Type B pancreatic cell (in vitro differentiated cells): ENCODE measurements at places on chromosomes 13 and 19. TPM values are rescaled to one million over a fixed set of nuclear protein-coding genes. Genes with fewer than 3 reads are reported as not detected.
A peak's percentile ranks its signal among the peaks of the same experiment; 100 is the strongest.

- H3K27ac ChIP-seq, result no peak overlapping the region
- DNase-seq, result no peak
- no peak overlapping the region for H3K4me3 ChIP-seq
- H3K27me3 ChIP-seq, result peaks cover 68% of the 10 kb centered on the region
- H3K36me3 ChIP-seq, result no peaks in the 10 kb centered on the region
These were observed 18.1 kb upstream of the POU2F2 start for GRCh38 chr19:42150364-42150763.

DNA sequence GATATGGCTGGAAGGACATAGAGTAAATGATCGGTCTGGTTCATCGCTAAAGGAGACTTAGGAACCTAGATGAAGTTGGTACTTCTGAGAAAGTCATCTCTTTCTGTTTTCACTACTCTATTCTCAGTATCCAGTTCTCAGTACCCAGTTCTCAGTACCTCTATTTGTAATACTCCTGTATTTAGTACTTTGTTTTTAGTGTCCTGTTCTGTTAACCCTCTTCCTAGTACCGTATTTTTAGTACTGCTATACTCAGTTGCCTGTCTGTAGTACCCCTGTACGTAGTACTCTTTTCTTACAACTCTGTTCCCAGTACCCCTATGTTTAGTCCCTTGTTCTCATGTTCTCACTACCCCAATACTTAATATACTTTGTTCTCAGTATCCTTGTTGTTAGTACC lies 1.2 kb downstream of the RFXAP start:
- no peak for DNase-seq
- H3K27ac ChIP-seq, result peak overlapping the region; percentile 63
- peaks cover 46% of the 10 kb centered on the region for H3K4me1 ChIP-seq
- peak overlapping the region; percentile 91 for H3K4me3 ChIP-seq
- peaks cover 8% of the 10 kb centered on the region for H3K36me3 ChIP-seq

GRCh38 chr13:38763446-38764381 lies 76.8 kb downstream of the FREM2 start:
- peaks cover 4% of the 10 kb centered on the region for H3K27me3 ChIP-seq
- DNase-seq, result no peak
- peaks cover 10% of the 10 kb centered on the region for H3K4me1 ChIP-seq
- H3K27ac ChIP-seq, result peak overlapping the region; percentile 48
- peaks cover 4% of the 10 kb centered on the region for H3K36me3 ChIP-seq
- H3K4me3 ChIP-seq, result peak overlapping the region; percentile 57

INAFM1 gene
- 8.2 and 9.6 TPM in 2 replicates for total RNA-seq

ZNF285 gene
- 9.6 and 10.4 TPM in 2 replicates for total RNA-seq

DNA sequence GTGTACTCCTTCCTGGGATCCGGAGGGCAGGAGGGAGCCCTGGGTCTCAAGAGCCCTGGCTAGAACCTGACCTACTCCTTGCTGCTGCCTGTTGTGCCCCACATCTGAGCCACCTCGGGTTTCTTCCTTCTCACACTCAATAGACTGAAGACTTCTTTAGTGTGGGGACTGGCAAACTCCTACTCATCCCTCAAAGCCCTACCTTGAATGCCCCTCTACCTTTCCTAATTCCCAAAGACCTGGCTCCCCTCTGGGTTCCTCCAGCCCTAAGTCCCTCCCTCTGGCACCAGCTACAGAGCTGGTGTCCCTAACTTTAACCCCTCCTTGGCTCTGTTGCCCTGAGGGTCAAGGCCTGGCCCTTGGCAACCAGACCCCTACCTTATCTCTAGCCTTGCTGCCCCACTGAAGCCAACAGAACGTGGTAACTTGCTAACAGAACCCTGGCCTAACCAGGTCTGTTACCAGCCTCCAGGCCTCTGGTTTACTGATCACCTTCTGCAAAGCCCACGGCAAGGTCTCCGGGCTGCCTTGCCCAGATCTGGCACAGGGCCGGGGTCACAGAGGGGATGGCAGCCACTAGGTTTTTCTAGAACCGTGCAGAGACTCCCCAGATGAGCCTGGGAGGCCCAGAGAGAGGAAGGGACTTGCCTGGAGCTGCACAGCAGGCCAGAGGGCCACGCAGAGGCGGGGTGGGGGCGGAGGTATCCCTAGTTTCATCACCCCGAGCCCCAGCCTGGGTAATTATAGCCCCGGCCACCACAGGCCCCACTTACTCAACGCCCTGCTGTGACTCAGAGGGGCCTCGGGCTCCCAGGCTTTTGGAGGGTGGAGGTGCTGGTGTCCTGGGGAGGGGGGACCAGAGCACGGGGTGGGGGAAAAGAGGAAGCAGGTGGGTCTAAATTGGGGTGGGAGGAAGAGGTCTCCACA lies 15.3 kb downstream of the ZBTB7A start:
- DNase-seq, result no peak
- H3K27me3 ChIP-seq, result no peaks in the 10 kb centered on the region
- peaks cover 28% of the 10 kb centered on the region for H3K36me3 ChIP-seq

GRCh38 chr13:78595495-78596398 lies 7.6 kb downstream of the POU4F1 start:
- peaks cover 7% of the 10 kb centered on the region for H3K4me1 ChIP-seq

GRCh38 chr13:20442375-20442774 lies 83.3 kb downstream of the CRYL1 start:
- no peak overlapping the region for H3K4me3 ChIP-seq
- H3K27ac ChIP-seq, result no peak overlapping the region
- no peak for DNase-seq
- no peaks in the 10 kb centered on the region for H3K36me3 ChIP-seq
- H3K27me3 ChIP-seq, result no peaks in the 10 kb centered on the region
- H3K4me1 ChIP-seq, result peaks cover 14% of the 10 kb centered on the region

DNA sequence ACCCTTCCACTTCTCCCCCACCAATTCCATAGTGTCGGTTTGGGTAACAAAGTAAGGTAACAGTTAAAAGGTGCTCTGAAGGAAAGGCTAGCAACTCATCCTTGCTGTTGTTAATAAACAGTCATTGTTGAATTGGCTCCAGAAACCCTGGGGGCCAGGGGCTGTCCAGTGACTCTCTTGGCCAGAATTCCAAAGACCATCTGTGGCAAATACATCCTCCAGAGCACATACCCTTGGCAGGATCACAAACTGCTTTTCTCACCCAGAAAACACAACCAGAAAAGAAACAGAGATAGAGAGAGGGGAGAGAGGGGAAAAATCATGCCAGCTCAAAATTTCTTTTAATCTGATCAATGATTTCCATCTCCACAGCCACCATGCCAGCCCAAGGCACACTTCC lies 22.1 kb downstream of the CACNA1A start:
- no peak overlapping the region for H3K27ac ChIP-seq
- no peaks in the 10 kb centered on the region for H3K36me3 ChIP-seq
- no peaks in the 10 kb centered on the region for H3K4me1 ChIP-seq

DNA sequence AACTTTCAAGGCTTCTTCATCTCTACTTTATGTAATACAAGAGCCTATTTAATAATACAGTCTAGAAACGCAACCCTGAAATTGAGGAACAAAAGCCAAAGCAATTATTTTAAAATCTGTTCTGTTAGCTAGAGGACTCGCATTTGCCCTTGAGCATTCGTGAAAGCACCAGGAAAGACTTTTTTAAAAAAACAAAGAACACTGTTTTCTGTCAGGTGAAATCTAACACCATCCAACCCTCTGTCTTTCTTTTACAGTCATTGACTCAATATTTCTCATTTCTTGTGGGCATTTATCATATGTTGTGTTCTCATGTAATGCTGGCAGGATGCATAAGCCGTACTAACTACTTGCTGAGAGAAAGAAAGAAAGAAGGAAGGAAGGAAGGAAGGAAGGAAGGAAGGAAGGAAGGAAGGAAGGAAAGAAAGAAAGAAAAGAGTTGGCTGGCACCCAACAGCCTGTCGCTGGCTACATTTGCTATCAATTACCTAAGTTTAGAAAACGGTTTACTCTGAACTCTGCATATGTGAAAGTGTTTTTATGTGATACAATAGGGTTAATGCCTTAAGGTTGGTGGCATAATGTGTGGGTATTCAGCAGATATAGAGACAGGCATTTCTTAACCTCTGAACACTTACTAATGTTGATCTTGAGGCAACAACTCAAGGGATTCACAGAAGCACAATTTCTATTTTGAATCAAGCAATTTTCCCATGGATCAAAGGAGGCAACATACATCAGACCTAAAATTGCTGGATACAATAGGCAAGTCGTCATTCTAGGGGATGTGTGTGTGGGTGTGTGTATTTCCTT lies 445.4 kb downstream of the DCT start:
- H3K4me1 ChIP-seq, result peaks cover 17% of the 10 kb centered on the region
- H3K4me3 ChIP-seq, result peak overlapping the region; percentile 57
- H3K27me3 ChIP-seq, result no peaks in the 10 kb centered on the region
- peaks cover 3% of the 10 kb centered on the region for H3K36me3 ChIP-seq
- no peak for DNase-seq

MEX3D gene
- total RNA-seq, result 79.0 and 82.0 TPM in 2 replicates

DNA sequence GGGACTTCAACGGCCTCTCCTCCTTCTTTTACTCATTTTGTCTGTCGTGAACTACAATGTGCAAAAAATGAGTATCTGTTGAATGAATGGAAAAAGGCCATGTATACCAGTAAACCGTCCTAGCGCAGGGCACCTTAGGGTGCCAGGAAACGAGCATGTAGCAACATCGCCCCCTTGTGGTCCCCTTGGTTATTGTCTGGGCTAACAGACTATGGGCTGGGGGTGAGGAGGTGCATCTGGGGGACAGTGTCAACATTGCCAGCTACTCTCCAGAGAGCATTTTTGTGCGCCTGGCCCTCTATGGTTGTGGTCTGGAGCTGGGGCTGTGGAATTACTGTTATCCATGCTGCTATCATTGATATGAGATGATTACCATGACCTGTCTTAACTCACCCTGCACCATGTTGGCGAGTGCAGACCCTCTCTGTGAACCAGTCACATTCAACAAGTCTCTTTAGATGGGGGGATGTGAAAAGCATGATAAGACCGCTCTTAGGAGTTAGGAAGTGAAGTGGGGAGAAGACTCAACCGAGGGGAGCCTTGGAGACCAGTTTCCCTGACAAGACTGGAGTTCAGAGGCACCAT lies 22.8 kb upstream of the SIGLEC11 start:
- no peak overlapping the region for H3K27ac ChIP-seq
- peaks cover 4% of the 10 kb centered on the region for H3K4me1 ChIP-seq
- H3K36me3 ChIP-seq, result peaks cover 16% of the 10 kb centered on the region
- H3K4me3 ChIP-seq, result no peak overlapping the region
- no peaks in the 10 kb centered on the region for H3K27me3 ChIP-seq
- DNase-seq, result no peak

DNA sequence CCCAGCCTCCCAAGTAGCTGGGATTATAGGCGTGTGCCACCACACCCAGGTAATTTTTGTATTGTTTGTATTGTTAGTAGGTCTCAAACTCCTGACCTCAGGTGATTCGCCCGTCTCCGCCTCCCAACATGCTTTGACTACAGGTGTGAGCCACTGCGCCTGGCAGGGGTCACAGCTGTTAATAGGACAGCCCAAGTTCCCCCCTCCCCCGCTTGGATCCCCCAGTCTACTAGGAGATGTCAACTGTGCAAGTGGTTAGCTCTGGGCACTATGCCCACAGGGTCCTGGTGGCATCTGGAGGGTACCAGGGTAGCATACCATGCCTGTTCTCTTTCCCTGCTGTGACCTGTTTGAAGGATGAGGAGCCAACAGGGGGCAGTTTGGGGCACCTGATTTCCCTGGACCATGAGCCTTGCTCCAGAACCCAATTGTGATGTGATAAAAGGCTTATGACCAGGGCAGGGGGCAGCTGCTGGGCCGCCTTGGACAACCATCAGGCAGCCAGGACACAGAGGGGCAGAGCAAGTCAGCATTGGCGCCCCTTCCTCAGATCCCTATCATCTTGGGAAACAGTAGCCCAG lies at the start of gene TSPAN16:
Gene TSPAN16 (plus strand): TSS at position 496 of the 581 bp plus-strand sequence. CDS start 138 bp downstream, outside the sequence.
- H3K27me3 ChIP-seq, result no peaks in the 10 kb centered on the region
- no peaks in the 10 kb centered on the region for H3K36me3 ChIP-seq
- H3K4me1 ChIP-seq, result peaks cover 7% of the 10 kb centered on the region
- DNase-seq, result no peak
- H3K4me3 ChIP-seq, result no peak within 1 kb of the TSS

GRCh38 chr19:45653634-45654033 lies 14.4 kb upstream of the GIPR start:
- H3K27ac ChIP-seq, result peak overlapping the region; percentile 29
- no peak for DNase-seq
- no peaks in the 10 kb centered on the region for H3K27me3 ChIP-seq

BEST2 gene
- 0.14 TPM in 1 of 2 replicates, not detected in the other for total RNA-seq

GRCh38 chr13:57552437-57552836 lies 79.1 kb upstream of the PCDH17 start:
- DNase-seq, result no peak
- H3K36me3 ChIP-seq, result no peaks in the 10 kb centered on the region
- H3K27ac ChIP-seq, result no peak overlapping the region
- H3K27me3 ChIP-seq, result no peaks in the 10 kb centered on the region

KIR3DL1 gene
- not detected in 2 replicates for total RNA-seq

FARP1 gene
- total RNA-seq, result 195 and 301 TPM in 2 replicates

DNA sequence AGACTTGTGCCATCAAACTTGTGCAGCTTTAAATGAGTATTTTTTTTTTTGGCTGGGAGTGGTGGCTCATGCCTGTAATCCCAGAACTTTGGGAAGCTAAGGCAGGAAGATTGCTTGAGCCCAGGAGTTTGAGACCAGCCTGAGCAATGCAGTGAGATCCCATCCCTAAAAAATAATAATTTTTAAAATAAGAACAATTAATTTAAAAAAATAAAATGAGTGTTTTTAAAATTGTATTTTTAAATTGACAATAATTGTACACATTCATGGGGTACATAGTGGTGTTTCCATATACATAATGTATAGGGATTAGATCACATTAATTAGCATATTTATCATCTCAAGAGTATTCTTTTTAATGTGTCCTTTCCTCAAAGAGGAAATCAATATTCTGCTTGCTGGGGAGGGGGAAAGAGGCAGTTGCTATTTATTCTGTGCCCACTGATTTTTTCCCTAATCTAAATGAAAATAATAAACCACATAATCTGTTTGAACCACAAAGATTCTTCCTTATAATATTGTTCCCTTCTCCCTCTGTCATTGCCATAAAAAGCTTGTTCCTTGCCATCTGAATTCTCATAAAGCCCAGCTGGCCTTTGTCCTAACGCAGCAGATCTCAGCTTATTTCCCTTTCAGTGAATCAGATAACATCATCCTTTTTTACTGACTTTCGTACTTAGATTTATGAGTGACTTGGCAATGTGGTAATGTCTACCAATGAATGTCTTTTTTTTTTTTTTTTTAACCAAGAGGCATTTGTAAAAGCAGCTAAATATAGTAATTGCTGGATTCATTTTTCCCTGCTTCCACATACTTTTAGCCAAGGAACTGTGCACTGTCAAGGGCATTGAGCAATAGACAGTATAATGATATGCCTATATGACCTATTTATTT lies 81.8 kb upstream of the RUBCNL start:
- no peak for DNase-seq
- peak overlapping the region; percentile 5 for H3K27ac ChIP-seq
- no peaks in the 10 kb centered on the region for H3K36me3 ChIP-seq
- H3K4me1 ChIP-seq, result peaks cover 4% of the 10 kb centered on the region

DNA sequence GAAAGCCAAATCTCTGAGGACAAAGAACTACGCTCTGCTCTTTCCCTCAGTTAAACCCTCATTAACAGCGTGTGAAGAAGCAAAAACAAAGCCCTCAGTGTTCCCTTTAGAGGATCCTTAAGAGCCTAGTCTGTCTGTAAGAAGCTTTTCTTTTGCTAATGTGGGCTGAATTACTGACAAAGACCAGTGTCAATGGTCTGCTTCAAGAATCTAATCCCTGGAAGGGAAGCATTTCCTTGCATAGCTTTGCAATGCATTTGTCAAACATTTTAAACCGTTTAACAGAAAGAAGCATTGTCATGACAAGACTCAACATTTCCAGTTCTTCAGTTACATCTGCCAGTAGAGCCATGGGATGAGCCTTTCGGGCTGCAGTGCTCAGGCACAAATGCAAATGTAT lies 64.9 kb downstream of the EDNRB start:
- H3K27ac ChIP-seq, result no peak overlapping the region
- no peaks in the 10 kb centered on the region for H3K27me3 ChIP-seq
- peaks cover 7% of the 10 kb centered on the region for H3K4me1 ChIP-seq
- H3K36me3 ChIP-seq, result no peaks in the 10 kb centered on the region

GRCh38 chr13:42594481-42595252 lies 20.7 kb downstream of the TNFSF11 start:
- H3K27me3 ChIP-seq, result peaks cover 11% of the 10 kb centered on the region
- DNase-seq, result no peak
- H3K4me1 ChIP-seq, result peaks cover 13% of the 10 kb centered on the region
- no peak overlapping the region for H3K27ac ChIP-seq
